Skeletal muscle cell (primary cell): ENCODE measurements at places on chromosomes 2 and 18.

GRCh38 chr2:129255610-129256313 is 723.7 kb upstream of the RAB6C start:
- no peak for DNase-seq

DNA sequence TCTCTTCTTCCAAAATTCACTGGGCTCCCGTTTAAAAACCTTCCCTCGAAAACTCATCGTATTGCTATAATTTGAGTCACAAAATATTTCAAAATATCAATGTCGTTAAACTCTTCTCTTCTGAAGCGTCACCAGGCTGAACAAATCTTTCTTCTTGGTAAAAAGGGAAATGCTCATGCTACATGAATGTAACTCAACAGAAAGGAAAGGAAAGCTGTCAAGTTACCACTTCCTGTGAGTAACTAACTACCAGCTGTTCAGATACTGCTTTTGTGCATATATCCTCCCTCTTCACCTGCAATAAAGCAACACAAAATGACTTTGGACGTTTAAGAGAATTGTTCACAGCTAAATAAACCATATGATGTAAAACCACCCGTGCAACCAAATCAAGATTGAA is 95.4 kb downstream of the DOCK10 start:
- DNase-seq: no peak

DNA sequence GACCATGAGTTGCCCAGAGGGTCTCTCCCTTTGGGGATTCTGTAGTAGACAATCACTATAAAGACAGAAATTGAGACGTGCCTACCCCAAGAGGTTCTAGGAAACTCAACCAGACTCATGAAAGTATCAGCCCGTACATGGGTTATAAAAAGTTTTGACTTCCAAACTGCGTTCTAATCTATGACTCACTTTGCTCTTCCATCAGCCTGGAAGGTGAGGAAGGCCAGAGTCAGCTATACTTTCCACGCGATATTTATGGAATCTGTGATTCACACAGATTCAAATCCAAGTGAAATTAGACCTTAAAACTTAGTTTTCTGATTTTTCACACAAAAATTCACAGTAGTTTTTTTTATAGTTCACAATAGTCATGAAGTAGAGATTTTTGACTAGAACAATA is 7.7 kb upstream of the LYPD1 start:
- no peak for DNase-seq

DNA sequence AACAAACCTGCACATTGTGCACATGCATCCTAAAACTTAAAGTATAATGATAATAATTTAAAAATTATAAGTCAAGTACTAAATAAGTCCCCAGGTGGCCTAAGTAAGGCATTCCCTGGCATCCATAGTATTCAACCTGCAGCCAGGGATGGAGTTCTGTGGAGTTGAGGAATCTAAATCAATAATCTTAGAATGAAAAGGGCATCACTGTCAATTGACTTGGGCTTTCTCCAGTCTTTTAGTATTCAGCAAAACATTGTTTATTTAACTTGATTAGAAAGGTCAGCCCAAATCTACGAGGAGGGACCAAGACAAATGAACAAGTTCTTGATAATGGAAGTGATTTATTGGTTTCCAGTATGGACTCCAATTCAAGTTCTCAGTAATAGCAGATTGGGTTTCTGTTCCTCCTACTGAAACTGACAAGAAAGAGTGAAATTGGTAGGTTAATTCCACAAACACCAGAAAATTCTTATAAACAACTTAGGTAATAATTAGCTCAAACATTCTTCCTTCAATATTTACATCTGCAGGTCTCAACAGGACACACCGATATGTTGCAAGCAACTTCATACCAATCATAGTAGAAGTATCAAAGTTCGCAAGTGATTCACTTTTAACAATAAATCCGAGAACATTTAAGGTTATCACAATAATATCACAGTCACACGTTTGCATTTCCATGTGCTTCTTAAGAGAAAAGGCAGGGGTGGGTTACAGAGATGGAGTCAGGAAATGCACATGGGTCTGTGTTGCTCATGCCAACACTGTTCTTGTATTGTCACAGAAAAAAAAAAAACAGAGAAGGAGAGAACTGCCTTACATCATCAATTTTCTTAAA is 51.7 kb upstream of the EHBP1 start:
- no peak for DNase-seq
